Activated CD8-positive, alpha-beta memory T cell treated with anti-CD3 and anti-CD28 coated beads, Interleukin-2, amount 50 U/mL, for 4 hours (primary cell): ENCODE measurements at places on chromosomes 13 and 19.

GRCh38 chr19:24127601-24128000 lies 40.6 kb downstream of the ZNF254 start:
- DNase-seq: no peak

DNA sequence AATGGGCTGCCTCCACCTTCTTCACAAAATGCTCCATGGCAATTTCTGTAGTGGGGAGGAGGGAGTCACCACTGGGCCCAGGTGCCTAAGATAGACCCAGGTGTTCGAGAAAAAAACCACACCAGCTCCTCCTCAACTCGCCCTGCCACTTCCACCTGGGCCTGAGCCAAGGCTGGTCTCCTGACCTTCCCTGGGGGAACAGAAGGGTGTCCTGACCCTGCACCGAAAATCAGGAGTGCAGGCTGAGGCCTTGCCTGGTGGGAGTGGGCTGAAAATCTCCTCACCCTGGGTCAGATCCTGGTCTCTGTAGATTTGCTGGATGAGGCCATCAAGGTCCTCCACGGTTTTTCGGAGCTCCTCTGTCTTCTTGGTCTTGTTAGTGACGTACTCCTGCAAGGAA lies 17.6 kb upstream of the AKAP8 start:
- no peak for DNase-seq

DNA sequence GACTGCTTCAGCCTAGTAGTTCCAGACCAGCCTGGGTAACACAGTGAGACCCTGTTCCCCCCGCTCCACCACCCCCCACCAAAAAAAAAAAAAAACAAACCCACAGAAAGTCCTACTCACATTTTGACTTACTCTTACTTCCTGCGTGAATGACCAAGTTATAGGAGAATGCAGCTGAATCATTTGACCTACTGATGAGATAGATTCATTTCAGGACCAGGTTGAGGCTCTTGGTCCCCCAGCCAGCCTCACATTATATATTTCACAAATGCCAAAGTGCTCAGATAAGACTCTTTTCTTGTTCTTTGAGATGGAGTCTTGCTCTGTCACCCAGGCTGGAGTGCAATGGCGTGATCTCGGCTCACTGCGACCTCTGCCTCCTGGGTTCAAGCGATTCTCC lies 70.2 kb downstream of the KLF5 start:
- DNase-seq: no peak

GRCh38 chr19:7674010-7675005 lies 2.6 kb upstream of the MCEMP1 start:
- no peak for DNase-seq

DNA sequence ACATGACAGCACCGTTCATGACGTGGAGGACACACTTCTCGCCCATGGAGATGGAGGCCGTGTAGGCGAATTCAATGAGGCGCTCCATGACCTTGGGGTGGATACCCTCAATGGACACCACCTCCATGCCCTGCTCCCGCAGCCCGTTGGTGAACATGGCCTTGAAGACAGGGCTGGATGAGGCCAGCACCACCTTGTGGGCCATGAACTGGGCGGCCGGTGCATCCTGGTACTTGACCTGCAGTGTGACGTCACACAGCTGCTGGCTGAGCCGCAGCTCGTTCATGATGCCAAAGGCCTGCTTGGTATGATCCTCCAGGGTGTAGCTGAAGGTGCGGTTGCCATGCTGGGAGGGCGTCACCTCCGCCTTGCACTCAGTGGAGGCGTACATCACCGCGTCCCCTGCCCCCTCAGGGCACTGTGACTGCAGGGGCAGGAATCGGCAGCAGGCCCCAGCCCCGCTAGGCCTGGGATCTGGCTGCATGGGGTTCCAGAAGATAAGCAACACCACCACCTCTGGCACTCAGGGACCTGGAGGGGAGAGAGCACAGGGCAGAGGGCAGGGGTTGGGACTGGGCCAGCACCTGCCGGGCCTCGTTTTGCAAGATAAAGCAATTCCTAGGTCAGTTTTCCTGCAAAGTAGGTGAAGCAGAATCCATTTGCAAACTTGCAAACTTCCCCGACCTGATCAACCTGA lies 3.5 kb downstream of the KEAP1 start:
- DNase-seq: no peak

- DNase-seq: no peak
These were observed 228.5 kb downstream of the NDFIP2 start for GRCh38 chr13:79709471-79709870.
